Pancreas (tissue), 10 donors: ENCODE measurements at places on chromosomes 11 and 22. TPM values are rescaled to one million over a fixed set of nuclear protein-coding genes. Genes with fewer than 3 reads are reported as not detected.

The GLB1L2 gene
- 4.5 TPM for total RNA-seq

The PRRG4 gene
- total RNA-seq, result 7.3 TPM

- peak overlapping the region; percentile 68 for H3K27ac ChIP-seq
- peak; percentile 74 for DNase-seq
- H3K27me3 ChIP-seq, result no peaks in the 10 kb centered on the region
- peak overlapping the region; percentile 30 for H3K4me3 ChIP-seq
- H3K4me1 ChIP-seq, result peaks cover 11% of the 10 kb centered on the region
- no peaks in the 10 kb centered on the region for H3K36me3 ChIP-seq
These were observed 19.7 kb downstream of the EPS8L2 start for GRCh38 chr11:725624-726202.

GRCh38 chr11:65058012-65058411, 341 bp downstream of the NAALADL1 start:
- no peak overlapping the region for H3K27ac ChIP-seq
- H3K36me3 ChIP-seq, result no peaks in the 10 kb centered on the region
- no peak overlapping the region for H3K4me3 ChIP-seq
- no peak for DNase-seq
- no peaks in the 10 kb centered on the region for H3K4me1 ChIP-seq
- no peaks in the 10 kb centered on the region for H3K27me3 ChIP-seq

DNA sequence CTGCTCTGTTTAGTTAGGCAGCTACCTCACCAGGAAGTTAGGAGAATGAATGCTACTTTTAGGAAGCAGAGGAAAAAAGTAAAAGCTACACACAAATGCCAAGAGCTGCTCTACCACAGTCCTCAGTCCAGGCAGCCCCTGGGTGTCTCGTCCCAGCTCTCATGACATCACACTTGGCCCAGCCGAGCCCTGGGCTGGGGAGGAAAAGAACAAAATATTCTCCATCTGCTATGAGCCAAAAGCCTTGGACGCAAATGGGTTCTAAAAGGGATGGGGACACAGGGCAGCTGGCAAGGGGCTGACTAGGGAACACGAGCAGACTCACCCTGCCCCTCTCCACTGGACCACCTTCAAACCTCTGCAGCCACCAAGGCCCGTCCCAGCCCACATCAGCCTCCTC, 26.1 kb downstream of the TMEM184B start:
- DNase-seq, result no peak
- H3K36me3 ChIP-seq, result peaks cover 23% of the 10 kb centered on the region
- no peaks in the 10 kb centered on the region for H3K27me3 ChIP-seq
- H3K4me1 ChIP-seq, result no peaks in the 10 kb centered on the region
- H3K4me3 ChIP-seq, result no peak overlapping the region

- no peak overlapping the region for H3K4me3 ChIP-seq
- H3K27me3 ChIP-seq, result no peaks in the 10 kb centered on the region
- no peaks in the 10 kb centered on the region for H3K36me3 ChIP-seq
- no peak for DNase-seq
These were observed 37.8 kb downstream of the MRE11 start for GRCh38 chr11:94455861-94456260.

The OR8G1 gene
- not detected for total RNA-seq
